Vagina (tissue), 2 donors: ENCODE measurements at places on chromosomes 6 and 20. TPM values are rescaled to one million over a fixed set of nuclear protein-coding genes. Genes with fewer than 3 reads are reported as not detected.
A peak's percentile ranks its signal among the peaks of the same experiment; 100 is the strongest.

GRCh38 chr6:170129691-170130171 is 161.1 kb downstream of the DLL1 start:
- no peaks in the 10 kb centered on the region for H3K27me3 ChIP-seq
- H3K27ac ChIP-seq, result no peak overlapping the region

DNA sequence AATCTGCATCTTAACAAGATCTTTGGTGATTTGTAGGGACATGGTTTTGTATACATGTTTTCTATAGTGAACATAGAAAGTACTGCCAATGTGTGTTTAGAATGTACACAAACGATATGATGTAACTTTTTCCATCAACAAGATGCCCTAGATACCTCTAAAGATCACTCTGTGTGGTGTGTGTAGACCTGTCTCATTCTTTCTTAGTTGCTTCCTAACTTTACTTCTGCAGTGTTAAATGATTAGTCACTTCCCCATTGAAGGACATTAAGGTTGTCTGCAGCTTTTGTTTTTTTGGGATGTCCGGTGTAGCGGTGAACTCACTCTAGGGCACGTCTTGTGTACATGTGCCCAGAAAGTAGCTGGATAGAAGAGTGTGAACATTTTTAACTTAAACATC is 35.9 kb downstream of the CDYL start:
- H3K4me3 ChIP-seq, result no peak overlapping the region
- H3K36me3 ChIP-seq, result no peaks in the 10 kb centered on the region
- H3K27me3 ChIP-seq, result no peaks in the 10 kb centered on the region
- no peak overlapping the region for H3K27ac ChIP-seq

DNA sequence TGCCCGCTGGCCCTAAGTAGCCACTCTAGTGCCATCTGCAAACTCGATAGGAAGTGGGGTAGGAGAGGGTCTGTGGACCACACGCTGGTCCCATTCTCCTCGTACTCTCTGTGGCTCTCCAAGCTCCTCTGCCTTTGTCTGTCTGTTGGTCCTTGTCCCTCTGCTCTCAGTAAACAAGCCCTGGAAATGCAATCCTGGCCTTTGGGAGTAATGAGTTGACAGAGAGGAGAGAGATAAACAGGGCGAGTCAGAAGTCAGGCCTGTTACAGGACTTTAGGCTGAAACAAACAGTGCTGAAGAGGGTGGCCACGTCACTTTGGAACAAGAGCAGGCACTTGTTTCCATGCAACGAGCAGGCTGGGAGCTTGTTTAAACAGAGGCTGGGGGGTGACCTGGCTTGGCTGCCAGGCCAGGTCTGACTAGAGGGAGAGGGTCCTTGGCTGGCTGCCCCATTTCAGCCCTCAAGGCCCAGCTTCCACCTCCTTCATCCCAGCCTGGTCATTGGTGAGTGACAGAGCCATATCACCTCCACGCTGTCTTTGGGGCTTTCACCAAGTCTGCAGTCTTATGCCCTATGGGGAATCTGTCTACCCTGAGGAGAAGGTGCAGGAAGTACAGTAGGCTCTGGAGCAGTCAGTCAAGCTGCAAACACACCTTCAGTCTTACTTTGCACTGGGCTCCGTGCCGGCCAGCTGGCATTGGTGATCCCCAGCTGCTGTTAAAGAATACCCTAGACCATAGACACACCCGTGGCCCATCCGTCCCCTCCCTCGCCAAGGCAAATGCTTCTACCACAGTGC is 22.6 kb downstream of the FOXP4 start:
- H3K36me3 ChIP-seq, result no peaks in the 10 kb centered on the region
- H3K27ac ChIP-seq, result no peak overlapping the region
- H3K4me1 ChIP-seq, result peaks cover 35% of the 10 kb centered on the region

DNA sequence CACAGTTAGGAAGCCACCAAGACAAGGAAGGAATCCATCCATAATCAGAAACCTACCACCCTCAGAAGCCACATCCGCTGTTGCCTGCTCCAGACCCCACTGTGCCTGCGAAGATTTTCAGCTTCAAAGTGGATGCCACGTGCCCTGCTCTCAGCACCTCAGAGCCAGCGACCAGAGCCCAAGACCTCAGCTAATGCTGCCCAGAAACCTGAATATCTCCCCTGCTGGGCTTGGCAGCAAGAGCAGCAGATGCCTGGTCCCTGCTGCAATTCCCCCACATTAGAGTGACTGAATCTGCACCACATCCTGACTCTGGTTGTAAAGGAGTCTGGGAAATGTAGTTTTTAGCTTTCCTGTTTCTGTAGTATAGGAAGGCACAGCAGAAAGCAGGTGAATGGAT is 10.7 kb upstream of the ULBP3 start:
- no peaks in the 10 kb centered on the region for H3K27me3 ChIP-seq
- no peak overlapping the region for H3K4me3 ChIP-seq
- no peaks in the 10 kb centered on the region for H3K4me1 ChIP-seq
- no peak overlapping the region for H3K27ac ChIP-seq

Gene BTNL2
- total RNA-seq, result not detected

GRCh38 chr6:36999061-36999750 is 6.2 kb upstream of the FGD2 start:
- H3K4me3 ChIP-seq, result no peak overlapping the region
- no peaks in the 10 kb centered on the region for H3K36me3 ChIP-seq
- H3K27ac ChIP-seq, result no peak overlapping the region
- no peaks in the 10 kb centered on the region for H3K4me1 ChIP-seq
- DNase-seq, result no peak

DNA sequence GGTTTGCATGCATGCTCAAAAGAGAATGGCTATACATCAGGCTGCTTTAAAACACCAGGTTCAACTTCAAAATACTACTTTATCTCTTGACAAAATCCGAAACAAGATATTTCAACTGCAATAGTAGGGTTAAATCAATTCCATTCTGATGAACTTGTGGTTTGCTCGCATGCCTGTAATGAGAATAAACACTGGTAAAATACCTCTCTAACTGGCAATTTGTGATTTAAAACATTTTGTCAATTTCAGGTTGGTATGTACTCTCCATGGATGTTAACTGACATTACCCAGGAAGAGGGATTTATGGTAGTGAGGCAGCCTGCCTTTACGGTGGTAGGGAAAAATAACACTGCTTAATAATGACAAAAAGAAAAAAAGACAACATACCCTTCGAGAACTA is 74.4 kb downstream of the MBOAT1 start:
- no peaks in the 10 kb centered on the region for H3K36me3 ChIP-seq
- no peaks in the 10 kb centered on the region for H3K27me3 ChIP-seq
- no peak overlapping the region for H3K4me3 ChIP-seq
- no peak for DNase-seq
- no peak overlapping the region for H3K27ac ChIP-seq
- no peaks in the 10 kb centered on the region for H3K4me1 ChIP-seq

GRCh38 chr6:41970436-41970846 is 28.8 kb upstream of the CCND3 start:
- no peaks in the 10 kb centered on the region for H3K4me1 ChIP-seq
- H3K4me3 ChIP-seq, result no peak overlapping the region
- DNase-seq, result no peak
- no peaks in the 10 kb centered on the region for H3K27me3 ChIP-seq
- no peaks in the 10 kb centered on the region for H3K36me3 ChIP-seq

Gene PTPRT
- not detected for total RNA-seq

GRCh38 chr6:30887901-30888815 is 3.8 kb downstream of the DDR1 start:
- peaks cover 60% of the 10 kb centered on the region for H3K4me1 ChIP-seq
- DNase-seq, result no peak
- H3K36me3 ChIP-seq, result no peaks in the 10 kb centered on the region
- H3K27me3 ChIP-seq, result no peaks in the 10 kb centered on the region
- H3K4me3 ChIP-seq, result no peak overlapping the region
- peak overlapping the region; percentile 16 for H3K27ac ChIP-seq
